ENCODE measurements at places on chromosomes 11 and 22. TPM values are rescaled to one million over a fixed set of nuclear protein-coding genes. Genes with fewer than 3 reads are reported as not detected.

- ATAC-seq = no peak
Observed at GRCh38 chr22:37324340-37325038, 42.2 kb downstream of the CYTH4 start.

DNA sequence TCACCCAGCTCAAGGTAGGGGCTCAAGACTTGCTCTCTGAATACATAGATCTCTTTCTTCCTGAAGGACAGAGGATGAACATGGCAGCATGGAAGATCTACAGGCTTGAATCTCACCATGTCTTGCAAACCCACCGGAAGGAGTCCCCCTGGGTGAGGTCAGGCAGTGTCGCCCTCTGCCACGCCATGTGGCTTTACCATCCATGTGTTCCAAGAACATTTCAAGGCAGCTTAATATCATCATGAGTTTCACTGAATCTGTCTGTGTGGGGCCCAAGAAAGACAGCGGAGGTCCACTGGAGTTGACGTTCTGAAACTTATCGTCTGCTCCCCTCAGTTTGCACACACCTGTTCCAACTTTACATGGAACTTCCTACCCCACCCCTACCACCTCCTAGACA, 1202.6 kb downstream of the TBC1D22A start:
- no peak for ATAC-seq

DNA sequence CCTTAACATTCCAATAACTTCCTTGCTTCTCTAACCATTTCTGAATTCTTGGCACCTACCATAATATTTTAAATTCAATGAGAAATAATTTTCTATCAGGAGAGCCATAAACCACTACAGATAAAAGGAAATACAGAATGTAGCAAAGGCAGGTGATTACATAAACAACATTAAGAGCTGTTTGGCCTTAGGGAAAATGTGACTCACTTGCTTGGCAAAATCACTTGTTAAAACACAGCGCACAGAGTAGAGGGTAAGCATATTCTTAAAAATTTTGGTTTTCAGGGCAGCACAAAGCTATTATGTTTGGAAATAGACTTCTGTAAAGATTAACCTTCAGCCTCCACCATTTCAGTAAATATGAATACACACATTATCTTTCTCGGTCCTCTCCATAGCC, 26.4 kb downstream of the IZUMO1R start:
- ATAC-seq = no peak

Gene ZNF195
- 24.1 TPM for total RNA-seq

Gene CCDC81
- 0.41 TPM for total RNA-seq

Gene KCNJ1
- not detected for total RNA-seq

DNA sequence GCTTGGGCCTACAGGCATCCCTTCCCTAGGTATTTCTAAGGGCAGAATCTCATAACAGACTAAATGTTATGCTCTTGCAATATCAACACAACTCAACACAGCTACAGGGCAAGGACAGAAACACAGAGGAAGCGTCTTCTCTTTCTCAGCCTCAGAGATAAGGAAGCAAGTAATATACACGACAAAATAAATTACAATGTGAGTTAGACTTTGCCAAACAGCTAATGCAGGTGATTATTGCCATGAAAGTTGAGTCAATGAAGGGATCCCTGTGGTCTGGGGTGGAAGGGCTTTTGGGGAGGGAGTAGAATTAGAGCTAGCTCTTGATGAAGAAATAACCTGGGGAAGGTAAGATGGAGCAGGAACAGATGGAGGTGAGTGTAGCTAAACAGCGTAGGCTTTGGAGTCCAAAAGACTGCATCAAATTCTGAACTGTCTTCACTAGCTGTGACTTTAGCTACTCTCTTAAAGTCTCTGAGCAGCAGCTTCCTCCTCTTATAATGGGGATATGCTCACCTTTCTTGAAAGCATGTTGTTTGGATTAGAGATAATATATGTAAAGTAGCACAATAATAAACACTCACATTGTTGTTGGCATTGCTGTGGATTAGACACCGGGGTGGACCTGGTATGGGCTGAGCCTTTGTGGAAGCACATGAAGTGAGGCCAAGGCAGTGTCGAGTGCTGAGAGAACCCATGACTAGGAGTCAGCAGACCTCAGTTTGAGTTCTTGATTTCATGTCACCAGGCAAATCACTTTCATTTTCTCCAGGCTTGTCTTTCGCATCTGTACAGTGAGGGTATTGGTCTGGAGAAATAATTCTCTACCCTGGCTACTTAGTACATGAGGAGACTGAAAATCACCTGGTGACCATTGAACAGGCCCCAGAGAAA, 41.0 kb upstream of the AQP11 start:
- no peak for ATAC-seq

- ATAC-seq = no peak
Observed at GRCh38 chr11:115806056-115806455, 301.8 kb upstream of the CADM1 start.

Gene PGA5
- not detected for total RNA-seq

Gene CTSD
- total RNA-seq = 38.0 TPM

GRCh38 chr11:70399681-70400112, 1.4 kb downstream of the CTTN start:
- ATAC-seq = no peak

DNA sequence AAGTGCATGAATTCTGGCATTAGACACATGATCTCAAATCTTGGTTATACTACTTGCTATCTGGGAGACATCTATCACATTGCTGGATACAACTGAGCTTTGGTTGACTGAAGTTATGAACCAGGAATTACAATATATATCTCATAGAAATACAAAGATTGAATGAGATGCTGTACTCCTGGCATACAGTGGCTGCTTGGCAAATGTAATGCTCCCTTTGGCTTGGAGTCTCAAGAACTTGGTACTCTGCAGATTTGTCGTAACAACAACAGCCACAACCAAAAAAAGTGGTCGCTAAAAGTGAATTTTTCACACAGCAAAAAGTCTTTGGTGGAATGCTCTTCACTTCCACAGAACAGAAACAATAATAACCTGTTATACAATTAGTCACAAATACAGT, 1082.6 kb downstream of the DLG2 start:
- ATAC-seq = no peak

GRCh38 chr11:127471662-127472061, 471.1 kb upstream of the KIRREL3 start:
- no peak for ATAC-seq

DNA sequence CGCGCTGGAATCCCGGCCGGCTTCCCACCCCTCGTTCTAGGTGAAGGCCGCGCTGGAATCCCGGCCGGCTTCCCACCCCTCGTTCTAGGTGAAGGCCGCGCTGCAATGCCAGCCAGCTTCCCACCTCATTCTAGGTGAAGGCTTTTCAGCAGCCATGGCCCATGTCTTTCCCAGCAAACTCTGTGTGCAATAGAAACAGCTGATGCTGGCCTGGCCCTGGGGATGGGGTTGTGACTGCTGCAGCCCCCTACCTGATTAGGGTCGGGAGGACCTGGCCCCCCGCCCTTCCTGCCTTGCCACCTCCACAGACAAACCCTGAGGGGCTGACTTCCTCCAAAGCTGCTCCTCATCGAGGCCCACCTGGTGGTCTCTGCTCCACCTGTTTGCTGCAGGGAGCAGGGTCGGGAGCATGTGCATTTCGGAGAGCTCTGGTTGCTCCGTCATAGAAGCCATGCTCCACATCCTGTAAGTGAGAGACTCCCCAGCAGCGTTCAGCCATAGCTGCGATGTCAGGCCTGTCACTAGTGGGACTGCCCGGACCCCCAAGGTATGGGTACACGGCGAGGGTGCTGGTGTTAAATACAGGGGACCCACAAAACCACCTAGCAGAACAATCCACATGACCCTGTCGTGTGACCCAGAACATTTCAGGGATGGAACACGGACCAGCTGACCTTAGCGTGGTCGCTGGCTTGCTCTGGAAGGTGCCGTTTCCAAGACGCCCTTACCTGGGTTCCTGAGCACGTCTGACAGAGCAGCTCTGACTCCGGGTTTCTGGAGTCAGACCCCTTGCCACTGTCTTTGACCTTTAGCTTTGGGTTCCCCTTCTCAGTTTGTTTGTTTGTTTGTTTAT, 3.3 kb downstream of the ZBED4 start:
- ATAC-seq = no peak

GRCh38 chr22:31937341-31937740, 7.0 kb upstream of the YWHAH start:
- ATAC-seq = no peak

- no peak for ATAC-seq
Observed at GRCh38 chr11:87740968-87741367, 434.3 kb downstream of the RAB38 start.

- peak; percentile 89 for ATAC-seq
Observed at GRCh38 chr11:12235947-12236743, 125.8 kb downstream of the MICAL2 start.

DNA sequence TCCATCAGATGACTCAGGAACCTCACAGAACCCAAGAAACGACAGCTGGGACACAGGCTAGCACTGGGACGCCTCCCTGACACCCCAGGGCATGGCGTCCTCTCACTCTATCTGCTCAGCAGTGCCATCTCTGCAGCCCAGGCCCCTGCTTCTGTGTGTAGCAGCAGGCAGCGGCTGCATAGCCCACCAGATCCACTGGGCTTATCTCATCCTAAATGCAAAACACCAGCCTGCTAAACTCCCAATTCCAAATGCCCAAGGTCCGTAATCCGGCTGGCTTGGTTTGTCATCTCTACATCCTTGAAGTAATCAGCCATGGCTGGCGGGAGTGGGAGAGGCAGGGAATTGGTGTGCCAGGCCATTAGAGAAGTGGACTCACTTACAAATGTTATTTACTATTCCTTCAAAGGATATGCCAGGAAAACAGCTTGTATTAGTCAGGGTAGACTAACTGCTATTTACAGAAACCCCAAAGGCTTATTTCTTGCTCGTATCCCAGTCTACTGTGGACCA, 30.7 kb downstream of the SPATA19 start:
- ATAC-seq = no peak

- peak; percentile 82 for ATAC-seq
Observed at GRCh38 chr11:47399860-47400767, 8.3 kb upstream of the SLC39A13 start.

DNA sequence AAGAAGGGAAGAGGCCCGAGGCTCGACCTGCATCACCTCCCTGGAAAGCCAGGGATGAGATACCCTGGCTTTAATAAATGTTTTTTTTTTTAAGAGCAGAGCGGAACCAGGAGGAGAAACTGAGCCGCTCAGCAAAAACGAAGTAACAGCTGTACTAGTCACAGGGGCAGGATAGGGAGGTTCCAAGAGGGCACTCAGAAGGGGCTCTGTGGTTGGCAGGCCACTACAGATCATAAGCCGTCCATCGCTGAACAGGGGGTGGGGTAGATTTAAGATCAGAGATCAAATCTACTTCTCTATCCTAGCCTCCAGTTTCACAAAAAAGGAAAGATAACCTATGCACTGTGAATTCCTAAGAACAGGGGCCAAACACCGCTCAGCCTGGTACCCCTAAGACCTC, 625 bp downstream of the EIF3D start:
- ATAC-seq = no peak

GRCh38 chr11:117835576-117835975, 11.0 kb upstream of the FXYD2 start:
- no peak for ATAC-seq

- ATAC-seq = no peak
Observed at GRCh38 chr11:55457641-55458040, 89.9 kb downstream of the OR4A15 start.

Gene OR5T1
- total RNA-seq = not detected

Gene VPS37C
- total RNA-seq = 14.5 TPM

Gene DEPDC7
- 2.0 TPM for total RNA-seq

- no peak for ATAC-seq
Observed at GRCh38 chr11:69054397-69055211, 5.9 kb downstream of the TPCN2 start.

GRCh38 chr22:38327805-38328204, 10.6 kb upstream of the CSNK1E start:
- peak; percentile 66 for ATAC-seq

Gene POLDIP3
- total RNA-seq = 72.4 TPM

DNA sequence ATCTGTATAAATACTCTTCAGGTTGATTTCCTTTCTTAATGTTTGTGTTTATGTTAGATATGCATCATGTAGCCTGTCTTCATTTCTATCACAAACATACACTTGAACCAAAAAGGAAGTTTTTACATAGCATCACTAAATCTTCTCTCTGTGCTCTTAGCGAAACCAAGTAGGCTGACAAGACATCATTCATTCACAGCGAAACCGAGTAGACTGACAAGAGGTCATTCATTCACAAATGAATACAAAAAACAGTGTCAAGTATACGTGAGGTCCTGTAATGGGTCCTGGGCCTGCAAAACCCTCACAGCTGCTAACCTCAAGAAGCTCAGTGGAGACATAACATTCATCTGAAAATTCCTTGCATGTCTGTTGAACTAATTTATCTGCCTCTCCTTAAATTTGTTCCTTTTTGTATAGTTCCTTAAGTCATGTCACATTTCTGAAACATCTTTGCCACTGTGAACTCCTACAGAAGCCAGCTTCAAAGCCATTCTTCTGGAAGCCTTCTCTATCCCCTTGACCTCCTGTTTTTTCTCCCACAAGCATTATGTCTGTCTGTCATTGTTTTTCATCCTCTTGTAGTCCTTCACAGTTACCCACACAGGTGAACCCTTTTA, 9.8 kb upstream of the HBE1 start:
- ATAC-seq = no peak

- ATAC-seq = peak; percentile 49
Observed at GRCh38 chr22:32202539-32203180, 2.2 kb downstream of the RFPL2 start.

GRCh38 chr22:47460861-47461260, 698.4 kb downstream of the TBC1D22A start:
- ATAC-seq = no peak

Gene NLRP10
- not detected for total RNA-seq

Gene OPCML
- total RNA-seq = not detected

- no peak for ATAC-seq
Observed at GRCh38 chr11:123630126-123630608, 24.3 kb downstream of the SCN3B start.

GRCh38 chr22:30180616-30181015, 65.9 kb downstream of the LIF start:
- ATAC-seq = no peak

Gene NPTXR
- total RNA-seq = 0.82 TPM

Gene INPP5J
- 0.34 TPM for total RNA-seq

DNA sequence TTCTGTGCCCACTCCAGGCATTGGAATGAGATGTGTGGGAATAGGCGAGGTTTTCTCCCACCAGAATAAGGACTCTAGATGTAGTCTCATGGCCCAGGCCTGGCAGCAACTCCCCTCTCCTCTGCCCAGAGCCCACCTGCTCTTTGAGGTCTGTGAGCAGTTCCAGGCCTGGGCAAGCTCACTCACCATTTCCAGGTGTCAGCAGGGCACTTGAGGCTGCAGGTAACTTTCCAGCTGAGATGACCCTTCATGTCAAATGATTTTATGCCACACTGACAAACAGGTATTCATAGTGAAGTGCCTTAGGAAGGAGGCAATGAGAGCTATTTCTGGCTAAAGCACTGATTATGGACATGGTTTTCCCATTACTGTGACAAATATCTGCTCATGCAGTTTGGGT, 123.3 kb upstream of the CCDC90B start:
- ATAC-seq = no peak

- peak; percentile 50 for ATAC-seq
Observed at GRCh38 chr11:14499178-14499559, 442 bp downstream of the COPB1 start.

DNA sequence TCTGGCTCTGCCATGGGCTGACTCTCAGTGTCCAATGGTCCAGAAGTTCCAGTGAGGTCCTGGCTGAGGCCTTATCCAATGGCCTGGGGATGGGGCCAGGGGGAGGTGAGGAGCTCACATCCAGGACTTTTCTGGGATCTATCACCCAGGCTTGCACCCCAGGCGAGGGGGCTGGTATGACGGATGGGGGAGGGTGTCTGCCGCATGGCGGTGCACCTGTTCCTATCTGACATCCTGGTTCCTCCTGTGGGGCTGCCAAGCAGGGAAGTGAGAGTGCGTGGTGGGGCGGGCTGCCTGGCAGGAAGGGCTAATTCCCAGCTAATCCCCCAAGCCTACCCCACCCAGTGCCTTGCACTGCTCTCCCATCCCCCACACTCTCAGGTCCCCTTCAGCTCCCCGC, 102.1 kb downstream of the NECTIN1 start:
- no peak for ATAC-seq

Gene SMIM38
- 4.7 TPM for total RNA-seq
